Activated CD4-positive, alpha-beta T cell treated with anti-CD3 and anti-CD28 coated beads, Interleukin-2, amount 50 U/mL, for 48 hours (primary cell): ENCODE measurements at places on chromosomes 2 and 18.
A peak's percentile ranks its signal among the peaks of the same experiment; 100 is the strongest.

DNA sequence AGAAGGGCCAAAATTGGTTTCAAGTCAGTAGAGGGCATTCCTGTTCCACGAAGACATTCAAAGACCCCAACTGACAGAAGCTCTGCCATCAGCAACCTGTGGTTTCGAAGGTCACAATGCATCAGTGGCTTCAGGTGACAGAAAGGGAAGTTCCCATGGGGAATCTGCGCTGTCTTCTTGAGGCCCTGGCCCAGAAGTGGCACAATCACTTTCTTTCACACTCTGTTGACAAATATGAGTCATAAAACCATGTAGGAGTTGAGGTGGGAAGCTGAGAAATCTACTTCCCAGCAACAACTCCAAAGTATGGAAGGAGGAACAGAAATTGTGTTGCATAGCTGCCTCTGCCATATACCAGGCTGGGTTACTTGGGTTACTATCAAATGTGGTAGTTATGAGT, 621.1 kb upstream of the FANCL start:
- DNase-seq: no peak

DNA sequence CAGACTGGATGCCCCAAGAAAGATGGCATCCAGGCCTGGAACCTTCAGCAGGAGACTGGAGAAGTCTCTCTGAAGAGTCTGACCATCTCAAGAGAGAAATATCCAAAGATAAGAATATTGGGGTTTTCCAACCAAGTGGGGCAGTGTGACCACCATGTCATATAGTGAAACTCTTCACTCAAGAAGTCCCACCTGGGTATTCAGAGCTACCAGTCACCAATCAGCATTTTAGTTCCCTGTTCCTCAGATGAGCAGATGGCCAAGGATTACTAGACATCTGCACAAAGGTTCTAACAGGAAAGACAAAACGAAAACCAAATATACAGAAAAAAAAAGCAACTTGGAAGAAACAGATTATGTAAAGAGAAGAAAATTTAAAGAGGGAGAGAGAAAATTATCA, 38.5 kb upstream of the CXCR4 start:
- no peak for DNase-seq

DNA sequence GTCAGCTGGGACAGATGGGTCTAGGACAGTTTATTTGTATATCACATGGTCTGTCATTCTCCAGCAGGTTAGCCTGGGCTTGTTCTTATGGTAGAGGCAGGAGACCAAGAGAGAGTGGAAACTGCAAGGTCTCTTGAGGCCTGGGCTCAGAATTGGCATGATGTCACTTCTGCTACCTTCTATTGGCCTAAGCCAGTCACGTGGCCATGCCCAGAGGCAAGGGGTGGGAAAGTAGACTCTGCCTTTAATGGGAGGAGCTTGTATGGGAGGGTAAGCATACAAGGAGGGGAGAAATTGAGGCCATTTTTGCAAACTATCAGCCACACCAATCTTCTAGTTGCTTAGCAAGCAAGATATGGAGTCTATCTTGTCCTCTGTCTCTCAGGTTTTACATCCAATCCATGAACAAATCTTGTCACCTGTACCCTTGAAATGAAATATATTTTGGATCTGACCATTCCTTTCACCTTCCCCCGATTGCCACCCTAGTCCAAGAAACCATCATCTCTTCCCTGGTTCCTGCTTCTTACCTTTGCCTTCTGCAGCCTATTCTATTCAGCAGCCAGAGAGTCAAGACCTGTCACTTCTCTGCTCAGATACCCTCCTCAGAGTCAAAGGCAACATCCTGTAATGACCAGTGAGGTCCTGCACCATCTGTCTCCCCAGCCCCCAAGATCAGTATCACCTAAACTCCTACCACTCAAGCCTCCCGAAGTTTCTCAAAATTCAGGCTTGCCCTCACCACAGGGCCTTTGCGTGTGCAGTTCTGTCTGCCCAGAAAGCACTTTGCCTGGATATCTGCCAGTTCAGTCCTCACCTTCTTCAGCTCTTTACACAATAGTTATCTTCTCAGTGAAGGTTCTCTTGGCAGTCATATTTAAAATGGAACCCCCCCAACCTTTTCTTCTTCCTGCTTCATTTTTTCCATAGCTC, 240.0 kb downstream of the LOXHD1 start:
- no peak for DNase-seq

DNA sequence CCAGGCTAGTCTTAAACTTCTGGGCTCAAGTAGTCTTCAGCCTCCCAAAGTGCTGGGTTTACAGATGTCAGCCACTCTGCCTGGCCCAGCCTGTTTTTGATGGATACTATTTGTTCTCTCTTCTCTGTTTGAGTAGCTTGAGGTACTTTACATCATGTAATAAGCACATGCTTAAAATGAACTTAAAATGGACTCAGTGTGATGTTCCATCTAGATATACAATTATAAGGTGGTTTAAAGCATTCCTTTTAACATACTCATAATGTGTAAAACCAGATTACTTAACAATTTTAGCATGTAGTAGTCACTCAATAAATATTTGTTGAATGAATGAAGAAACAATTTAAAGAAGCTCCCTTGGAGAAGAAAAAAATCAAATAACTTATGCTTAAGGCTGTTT, 9.6 kb downstream of the PTPRM start:
- no peak for DNase-seq

GRCh38 chr2:3326871-3327270, 50.7 kb downstream of the EIPR1 start:
- no peak for DNase-seq

DNA sequence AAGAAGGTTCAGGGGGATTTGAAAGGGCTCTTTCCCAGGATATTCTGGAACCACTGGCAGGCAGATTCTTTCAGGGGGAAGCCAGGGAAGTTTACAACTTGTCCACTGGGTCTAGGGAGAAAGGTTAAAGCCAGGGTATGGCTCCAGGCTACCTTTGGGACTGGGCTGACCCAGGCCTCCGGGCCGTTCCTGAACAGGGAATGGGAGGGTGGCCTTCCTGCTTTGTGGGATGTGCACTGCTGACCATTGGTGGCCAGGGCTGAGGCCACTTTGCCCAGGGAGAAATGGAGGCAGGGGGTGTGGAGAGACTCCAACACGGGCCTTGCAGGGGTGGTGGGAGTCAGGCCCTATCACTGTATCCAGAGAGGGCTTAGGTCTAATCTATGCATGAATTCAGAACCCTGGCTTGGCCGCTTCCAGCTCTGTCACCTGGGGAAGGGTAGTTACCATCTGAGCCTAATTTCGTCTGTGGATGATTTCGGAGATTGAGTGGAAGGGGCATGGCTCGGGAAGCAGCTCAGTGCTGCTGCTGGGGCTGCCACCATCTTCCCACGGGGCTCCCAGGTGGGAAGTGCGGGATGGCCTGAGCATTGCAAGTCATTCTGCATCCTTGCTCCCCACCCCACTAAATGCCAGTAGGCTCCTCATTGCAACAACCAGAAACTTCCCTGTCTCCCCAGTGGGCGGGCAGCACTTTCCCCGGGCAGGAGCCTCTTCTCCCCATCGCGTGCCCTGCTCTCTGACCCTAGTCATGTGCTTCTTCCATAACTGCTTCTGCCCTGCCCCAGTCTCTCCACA, 57.1 kb upstream of the OTOF start:
- no peak for DNase-seq

- DNase-seq: no peak
Measured at GRCh38 chr2:206001912-206002311, 84.1 kb downstream of the INO80D start.

- DNase-seq: no peak
Measured at GRCh38 chr2:237882510-237883481, 23.4 kb downstream of the RAMP1 start.

- DNase-seq: peak; percentile 35
Measured at GRCh38 chr18:79965119-79965902, 868 bp downstream of the HSBP1L1 start.

DNA sequence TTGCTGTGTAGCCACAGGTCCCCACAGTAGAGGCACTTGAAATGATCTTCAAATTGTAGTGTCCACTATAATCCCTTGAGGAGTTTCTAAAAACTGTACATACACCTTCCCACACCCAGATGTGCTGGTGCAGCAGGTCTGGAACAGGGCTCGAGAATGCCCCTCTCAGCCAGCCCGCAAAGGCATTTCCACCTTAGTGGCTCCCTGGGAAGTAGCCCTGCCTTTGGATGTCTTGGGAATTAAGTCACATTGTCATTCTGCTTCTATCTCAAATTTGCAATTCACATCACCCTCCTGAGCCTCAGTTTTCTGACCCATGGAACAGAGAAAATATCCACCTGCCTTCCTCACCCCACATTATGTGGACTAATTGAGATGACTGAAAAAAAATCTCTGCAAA, 44.3 kb upstream of the TCF7L1 start:
- no peak for DNase-seq
